HuH-7.5 (cell line): ENCODE measurements at places on chromosomes 13 and 19.

GRCh38 chr19:49988433-49988832, 27.5 kb upstream of the SIGLEC11 start:
- no peak for DNase-seq

- no peak for DNase-seq
Observed at GRCh38 chr13:112807653-112808376, 118.0 kb downstream of the ATP11A start.

DNA sequence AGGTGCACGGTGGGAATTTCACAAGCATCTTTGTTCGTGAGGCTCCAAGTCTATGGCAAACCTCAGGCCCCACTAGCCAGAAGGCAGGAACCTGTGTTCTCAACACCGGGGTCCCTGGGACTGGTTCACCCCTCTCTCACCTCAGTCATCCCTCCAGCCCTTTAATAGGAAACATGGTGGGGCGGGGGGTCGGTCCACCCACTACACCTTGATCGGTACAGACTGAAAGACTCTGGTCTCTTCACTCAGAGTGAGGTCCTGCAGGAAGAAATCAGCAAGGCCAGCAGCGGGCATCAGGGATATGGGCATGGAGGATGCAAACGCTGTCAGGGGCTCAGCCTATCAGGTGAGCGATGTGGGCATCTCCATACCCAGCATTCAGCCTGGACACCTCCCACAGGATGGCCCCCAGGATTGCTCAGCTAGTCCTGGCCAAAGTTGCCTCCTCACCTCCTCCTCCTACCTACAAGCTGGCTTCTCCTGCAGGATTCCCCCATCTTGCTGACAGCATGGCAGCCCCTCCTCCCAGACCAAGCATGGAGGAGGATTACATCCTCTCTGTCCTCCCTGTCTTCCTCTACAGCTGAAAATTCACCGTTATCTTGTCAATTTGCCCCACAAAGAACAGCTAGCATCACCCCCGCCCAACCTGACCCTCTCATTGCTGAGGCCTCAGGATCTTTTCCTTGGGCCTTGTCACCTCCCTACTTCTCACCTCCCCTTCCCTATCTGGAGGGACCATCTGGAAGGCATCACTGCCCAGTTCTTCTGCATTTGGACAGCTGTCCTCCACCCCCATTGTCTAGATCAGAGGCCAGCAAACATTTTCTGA, 37.3 kb upstream of the CD33 start:
- no peak for DNase-seq

GRCh38 chr13:66794340-66795031, 435.6 kb downstream of the PCDH9 start:
- no peak for DNase-seq

GRCh38 chr13:59545007-59545406, 618.7 kb downstream of the DIAPH3 start:
- DNase-seq: no peak
